ENCODE measurements at places on chromosomes 16 and 17. TPM values are rescaled to one million over a fixed set of nuclear protein-coding genes. Genes with fewer than 3 reads are reported as not detected.

DNA sequence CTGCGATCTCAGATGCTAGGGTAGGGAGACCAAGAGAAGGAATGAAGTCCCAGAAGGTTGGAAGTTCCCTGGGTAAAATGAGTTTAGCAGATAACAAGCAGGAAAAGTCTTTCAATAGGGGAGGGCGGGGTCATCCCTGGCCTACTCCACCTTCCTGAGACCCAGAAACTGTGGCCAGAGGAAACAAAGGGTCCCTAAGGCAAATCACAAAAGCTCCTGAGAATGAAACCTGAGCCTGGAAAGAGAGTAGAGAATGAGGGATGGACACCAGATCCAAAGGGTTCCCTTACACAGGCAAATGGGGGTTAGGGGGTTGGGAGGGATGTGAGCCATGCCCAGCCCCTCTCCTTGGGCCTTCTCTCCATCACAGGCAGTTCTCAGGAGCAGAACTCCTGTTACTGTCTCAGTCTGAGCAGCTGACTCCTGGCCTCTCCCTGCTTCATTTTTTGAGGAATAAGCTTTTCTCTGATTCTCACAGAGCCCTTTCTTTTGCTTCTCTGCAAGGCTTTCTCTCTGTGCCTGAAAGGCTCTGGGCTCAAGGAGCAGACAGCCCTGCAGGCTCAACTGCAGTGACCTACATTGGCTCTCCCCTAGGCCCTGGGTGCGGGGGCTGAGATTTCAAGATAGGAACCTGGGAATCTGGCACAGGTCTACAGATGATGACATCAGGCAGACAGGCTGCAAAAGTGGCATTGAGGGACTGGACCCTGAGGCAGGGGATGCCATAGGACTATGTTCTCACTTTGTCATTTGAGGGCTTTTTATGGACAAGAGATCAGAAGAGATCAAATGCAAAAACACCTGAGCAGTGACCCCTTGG is 9.8 kb upstream of the NR1D1 start:
- no peak for DNase-seq

GRCh38 chr17:42345396-42346073 is 42.7 kb downstream of the STAT3 start:
- DNase-seq = no peak

GRCh38 chr17:28295677-28296578 is 23.1 kb upstream of the TMEM97 start:
- no peak for DNase-seq

Gene NACA2
- total RNA-seq = not detected

GRCh38 chr17:7046127-7046724 is 2.3 kb upstream of the SLC16A11 start:
- DNase-seq = no peak

GRCh38 chr16:48087639-48088038 is 68.2 kb downstream of the ABCC12 start:
- peak; percentile 34 for DNase-seq

Gene KRT28
- total RNA-seq = not detected

GRCh38 chr17:17636272-17636885 is 44.9 kb upstream of the PEMT start:
- no peak for DNase-seq

DNA sequence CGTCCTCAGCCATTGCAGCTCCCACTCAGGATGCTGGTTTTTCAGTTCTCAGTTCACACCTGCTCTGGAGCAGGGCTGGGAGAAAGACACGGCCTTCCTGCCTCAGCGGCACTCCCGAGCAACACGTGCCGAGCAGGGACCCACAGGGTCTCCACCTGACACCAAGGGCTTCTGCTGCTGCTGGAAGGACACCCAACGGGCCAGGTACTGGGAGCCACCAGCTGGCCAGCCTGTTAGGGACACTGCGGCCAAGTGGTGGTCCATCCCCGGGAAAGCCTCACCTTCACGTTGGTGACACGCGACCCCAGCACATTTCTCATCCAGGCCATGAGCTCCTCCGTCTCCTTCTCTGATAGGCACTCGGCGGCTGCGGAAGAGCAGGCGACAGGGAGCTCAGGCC is 8.1 kb downstream of the DNASE1 start:
- DNase-seq = no peak

Gene RDM1
- total RNA-seq = not detected

GRCh38 chr17:72829883-72830282 is 262.6 kb downstream of the SLC39A11 start:
- no peak for DNase-seq

DNA sequence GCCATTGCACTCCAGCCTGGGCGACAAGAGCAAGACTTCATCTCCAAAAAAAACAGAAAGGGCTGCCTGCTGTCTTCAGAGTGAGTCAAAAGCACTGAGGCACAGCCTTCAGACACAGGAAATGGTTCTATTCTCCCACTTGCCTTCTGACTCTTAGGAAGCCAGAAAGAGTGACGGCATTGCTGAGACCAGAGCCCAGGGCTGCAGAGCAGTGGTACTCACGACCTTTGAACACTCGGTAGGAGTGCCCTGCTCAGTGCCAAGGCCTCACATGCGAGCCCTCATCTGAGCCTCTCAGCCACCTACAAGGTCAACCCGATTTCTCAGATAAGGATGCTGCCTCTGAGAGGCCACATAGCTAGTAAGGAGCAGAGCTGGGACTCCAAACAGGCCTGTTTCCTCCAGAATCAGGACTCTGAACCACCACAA is 3.5 kb upstream of the ITGAE start:
- no peak for DNase-seq

GRCh38 chr17:17859909-17860765 is 23.4 kb upstream of the SREBF1 start:
- peak; percentile 69 for DNase-seq

- no peak for DNase-seq
Observed at GRCh38 chr17:15406081-15406480, 61.3 kb downstream of the CDRT4 start.

Gene MYO1D
- total RNA-seq = 7.7 TPM

- no peak for DNase-seq
Observed at GRCh38 chr17:78995761-78996451, 13.7 kb downstream of the CANT1 start.

Data from heart right ventricle (tissue), 16 donors.